ENCODE measurements at places on chromosomes 4 and X. TPM values are rescaled to one million over a fixed set of nuclear protein-coding genes. Genes with fewer than 3 reads are reported as not detected.
A peak's percentile ranks its signal among the peaks of the same experiment; 100 is the strongest.

The C4orf46 gene
- 12.7 TPM for total RNA-seq

The PRDM8 gene
- 9.5 TPM for total RNA-seq

The SYN1 gene
- total RNA-seq: 1.00 TPM

The LUZP4 gene
- not detected for total RNA-seq

The MAGEE2 gene
- not detected for total RNA-seq

The KLF8 gene
- 2.9 TPM for total RNA-seq

The CPXCR1 gene
- total RNA-seq: not detected

The MFAP3L gene
- total RNA-seq: 1.6 TPM

GRCh38 chr4:95625020-95625419 is 76.2 kb upstream of the UNC5C start:
- H3K4me3 ChIP-seq: no peak overlapping the region
- no peaks in the 10 kb centered on the region for H3K27me3 ChIP-seq
- no peak overlapping the region for H3K27ac ChIP-seq
- no peak for DNase-seq
- H3K4me1 ChIP-seq: no peaks in the 10 kb centered on the region
- no peaks in the 10 kb centered on the region for H3K36me3 ChIP-seq

DNA sequence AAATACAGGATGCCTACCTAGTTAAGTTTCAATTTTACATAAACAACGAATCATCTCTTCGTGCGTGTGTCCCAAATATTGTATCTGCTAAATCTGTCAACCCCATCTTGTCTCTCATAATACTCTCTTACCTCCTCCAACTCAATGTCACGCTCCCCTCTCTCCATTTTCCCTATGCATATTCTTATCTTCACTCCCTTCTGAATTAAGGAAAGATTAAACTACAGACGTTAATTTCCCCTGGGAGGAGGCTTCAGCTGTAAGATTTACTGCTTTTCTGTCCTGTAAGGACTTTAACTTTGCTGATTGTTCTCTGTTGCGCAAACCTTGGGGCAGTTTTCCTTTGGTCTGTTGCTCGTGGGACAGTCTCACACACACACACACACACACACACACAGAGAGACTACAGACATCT is 455 bp upstream of the ABCB7 start:
- peak overlapping the region; percentile 93 for H3K27ac ChIP-seq
- H3K4me1 ChIP-seq: peaks cover 20% of the 10 kb centered on the region
- DNase-seq: no peak

GRCh38 chr4:61805227-61805626 is 605.1 kb downstream of the ADGRL3 start:
- no peak overlapping the region for H3K27ac ChIP-seq
- no peak for DNase-seq
- H3K4me3 ChIP-seq: no peak overlapping the region
- H3K4me1 ChIP-seq: no peaks in the 10 kb centered on the region
- H3K27me3 ChIP-seq: no peaks in the 10 kb centered on the region

GRCh38 chrX:7146703-7147412 is 654 bp upstream of the STS start:
- H3K27me3 ChIP-seq: no peaks in the 10 kb centered on the region
- no peaks in the 10 kb centered on the region for H3K36me3 ChIP-seq
- no peak for DNase-seq
- H3K27ac ChIP-seq: peak overlapping the region; percentile 82

GRCh38 chrX:50812995-50813842 is 775 bp downstream of the SHROOM4 start:
- H3K36me3 ChIP-seq: no peaks in the 10 kb centered on the region
- peaks cover 34% of the 10 kb centered on the region for H3K27me3 ChIP-seq
- no peak overlapping the region for H3K4me3 ChIP-seq

GRCh38 chr4:9987749-9988362 is 33.4 kb downstream of the SLC2A9 start:
- no peak for DNase-seq
- H3K4me1 ChIP-seq: no peaks in the 10 kb centered on the region
- H3K27ac ChIP-seq: no peak overlapping the region
- H3K4me3 ChIP-seq: no peak overlapping the region
- no peaks in the 10 kb centered on the region for H3K27me3 ChIP-seq

GRCh38 chr4:47718696-47719095 is 119.2 kb downstream of the CORIN start:
- H3K27me3 ChIP-seq: peaks cover 52% of the 10 kb centered on the region
- no peaks in the 10 kb centered on the region for H3K36me3 ChIP-seq
- no peak overlapping the region for H3K4me3 ChIP-seq
- H3K27ac ChIP-seq: no peak overlapping the region

DNA sequence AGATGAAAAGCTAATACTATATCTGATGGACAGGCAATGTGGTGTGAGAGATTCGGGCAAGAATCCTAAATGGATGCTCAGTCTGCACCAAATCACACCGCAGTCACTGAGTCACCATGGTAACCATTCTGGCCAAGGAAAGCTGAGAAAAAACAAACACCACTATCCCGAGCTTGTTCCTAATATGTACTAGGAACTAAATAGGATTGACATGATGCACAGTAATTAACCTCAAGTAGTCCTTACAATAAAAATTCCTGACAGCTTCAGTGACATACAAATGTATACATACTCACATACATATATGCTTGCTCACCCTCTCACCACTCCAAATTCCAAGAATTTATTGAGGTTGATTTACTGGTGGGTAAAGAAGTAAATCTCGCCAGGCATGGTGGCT is 1.1 kb upstream of the RAB40A start:
- no peaks in the 10 kb centered on the region for H3K36me3 ChIP-seq
- no peak for DNase-seq
- no peaks in the 10 kb centered on the region for H3K27me3 ChIP-seq
- no peak overlapping the region for H3K4me3 ChIP-seq

DNA sequence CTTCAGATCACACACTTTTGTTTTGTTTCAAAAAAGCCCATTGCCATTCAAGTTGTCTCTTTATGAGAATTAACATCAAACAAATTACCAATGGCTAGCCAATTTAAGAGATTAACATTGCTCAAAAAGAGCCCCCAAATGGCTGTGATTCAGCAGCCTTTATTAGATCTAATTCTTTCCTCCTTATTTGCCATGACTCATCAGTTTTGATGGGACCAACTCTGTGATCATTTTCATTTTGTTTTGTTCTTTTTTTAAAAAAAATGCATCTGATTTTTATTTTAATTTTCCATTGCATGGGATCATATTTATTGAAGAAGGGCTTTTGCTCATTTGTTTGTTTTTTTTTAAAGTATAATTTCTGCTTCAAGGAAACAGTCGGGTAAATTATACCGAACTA is 161.6 kb upstream of the FRMPD4 start:
- no peaks in the 10 kb centered on the region for H3K36me3 ChIP-seq
- no peak for DNase-seq
- no peak overlapping the region for H3K27ac ChIP-seq
- no peaks in the 10 kb centered on the region for H3K4me1 ChIP-seq

GRCh38 chr4:51849430-51849829 is 6.5 kb downstream of the DCUN1D4 start:
- H3K36me3 ChIP-seq: peaks cover 3% of the 10 kb centered on the region
- H3K27ac ChIP-seq: no peak overlapping the region
- peaks cover 22% of the 10 kb centered on the region for H3K4me1 ChIP-seq
- H3K27me3 ChIP-seq: no peaks in the 10 kb centered on the region
- no peak overlapping the region for H3K4me3 ChIP-seq

- H3K4me3 ChIP-seq: no peak overlapping the region
- no peak overlapping the region for H3K27ac ChIP-seq
- DNase-seq: no peak
- H3K4me1 ChIP-seq: no peaks in the 10 kb centered on the region
Observed at GRCh38 chr4:111793433-111794091, 351.7 kb upstream of the FAM241A start.

DNA sequence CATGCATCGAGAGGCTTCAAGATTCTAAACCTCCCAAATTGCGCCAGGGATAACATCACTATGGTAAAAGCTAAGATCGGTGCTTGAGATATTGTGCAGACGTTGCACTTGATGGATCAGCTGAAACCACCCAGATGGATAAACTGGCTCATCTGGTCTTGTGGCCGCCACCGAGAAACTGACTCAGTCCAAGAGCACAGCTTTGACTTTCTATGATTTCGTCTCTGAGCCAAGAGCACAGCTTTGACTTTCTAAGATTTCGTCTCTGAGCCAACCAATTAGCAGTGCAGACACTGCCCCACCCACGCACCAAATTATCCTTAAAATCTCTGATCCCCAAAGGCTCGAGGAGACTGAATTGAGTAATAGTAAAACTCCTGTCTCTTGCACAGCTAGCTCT is 687.2 kb downstream of the FAM133A start:
- H3K4me3 ChIP-seq: no peak overlapping the region
- no peaks in the 10 kb centered on the region for H3K4me1 ChIP-seq
- DNase-seq: no peak
- H3K36me3 ChIP-seq: no peaks in the 10 kb centered on the region

DNA sequence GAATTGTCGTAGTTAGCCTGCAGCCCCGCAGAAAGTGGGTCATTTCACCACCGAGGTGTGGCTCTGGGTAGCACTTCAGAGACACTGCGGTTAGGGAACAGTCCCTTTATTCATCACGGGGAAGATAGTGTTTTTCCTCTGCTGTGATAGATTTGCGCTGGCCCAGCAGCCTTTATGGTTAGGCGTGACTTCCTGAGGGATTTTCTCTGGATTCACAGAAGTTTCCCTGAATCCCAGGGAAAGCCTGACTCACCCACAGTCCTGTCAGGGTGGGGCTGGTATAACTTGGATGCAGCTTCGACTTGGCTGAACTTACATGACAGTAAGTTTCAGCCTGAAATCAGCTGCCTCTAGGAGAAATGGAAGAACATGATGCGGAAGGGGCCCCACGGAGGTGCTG is 196.3 kb upstream of the HHIP start:
- no peaks in the 10 kb centered on the region for H3K4me1 ChIP-seq
- no peaks in the 10 kb centered on the region for H3K27me3 ChIP-seq
- H3K36me3 ChIP-seq: no peaks in the 10 kb centered on the region
- no peak overlapping the region for H3K4me3 ChIP-seq
- DNase-seq: no peak

DNA sequence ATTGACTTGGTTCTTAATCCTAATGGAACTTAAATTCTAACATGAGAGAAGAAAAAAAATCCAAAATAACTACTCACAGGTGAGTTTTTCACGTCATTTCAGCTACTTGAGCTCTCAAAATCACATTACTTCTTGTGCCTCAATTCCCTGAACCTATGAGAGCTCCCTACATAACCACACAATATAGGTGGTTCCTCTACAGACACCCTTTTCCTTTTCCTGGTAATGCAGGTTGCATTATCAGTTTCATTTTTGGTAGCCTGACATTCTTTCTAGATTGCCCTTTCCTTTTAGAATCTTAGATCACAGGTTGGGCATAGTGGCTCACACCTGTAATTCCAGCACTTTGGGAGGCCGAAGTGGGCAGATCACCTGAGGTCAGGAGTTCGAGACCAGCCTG is 4.3 kb downstream of the GPR34 start:
- H3K27me3 ChIP-seq: no peaks in the 10 kb centered on the region
- DNase-seq: no peak
- H3K36me3 ChIP-seq: peaks cover 23% of the 10 kb centered on the region
- peak overlapping the region; percentile 85 for H3K27ac ChIP-seq
- peak overlapping the region; percentile 61 for H3K4me3 ChIP-seq

GRCh38 chr4:1410491-1411325 is 4.5 kb upstream of the NKX1-1 start:
- no peak overlapping the region for H3K4me3 ChIP-seq
- peak; percentile 86 for DNase-seq
- H3K36me3 ChIP-seq: no peaks in the 10 kb centered on the region
- H3K27me3 ChIP-seq: peaks cover 38% of the 10 kb centered on the region

DNA sequence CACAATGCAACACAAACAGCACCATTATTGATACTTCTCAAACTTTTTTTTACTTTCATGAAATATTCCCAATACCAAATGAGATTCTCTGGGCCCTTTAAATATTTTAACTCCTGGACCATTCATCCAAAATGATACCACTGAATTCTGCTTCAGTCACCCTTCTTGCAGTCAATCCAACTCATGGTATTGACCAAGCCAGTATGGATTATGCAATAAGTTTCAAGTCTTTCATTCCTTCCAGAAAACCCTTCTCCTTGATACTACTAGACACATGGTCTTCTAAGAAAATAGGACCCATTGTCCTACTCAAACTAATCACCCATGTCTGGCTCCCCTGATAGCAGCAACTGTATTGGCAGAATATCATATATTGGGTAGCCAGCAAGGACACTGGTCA is 23.0 kb downstream of the ZNF721 start:
- H3K4me1 ChIP-seq: peaks cover 20% of the 10 kb centered on the region
- peaks cover 50% of the 10 kb centered on the region for H3K36me3 ChIP-seq
- H3K27ac ChIP-seq: no peak overlapping the region

DNA sequence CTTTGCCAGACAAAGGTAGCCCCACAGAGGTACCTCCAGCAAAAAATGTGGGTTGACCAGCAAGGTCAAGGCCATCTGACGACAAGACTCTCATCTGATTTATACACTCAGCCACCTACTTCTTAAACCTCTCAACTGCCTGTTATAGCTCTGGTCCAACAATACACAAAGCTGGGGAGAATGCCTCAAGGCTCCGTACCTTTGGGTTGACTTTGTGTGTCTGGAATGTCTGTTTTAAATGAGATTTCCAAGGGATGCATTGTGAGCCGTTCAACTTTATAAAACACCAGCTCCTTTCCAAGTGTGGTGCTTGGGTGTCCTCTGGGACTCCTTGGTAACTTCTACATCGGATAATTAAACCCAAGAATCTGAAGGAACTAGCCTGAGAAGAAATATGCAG is 167.0 kb upstream of the RPL34 start:
- peaks cover 8% of the 10 kb centered on the region for H3K4me1 ChIP-seq
- H3K27me3 ChIP-seq: peaks cover 4% of the 10 kb centered on the region
- no peak for DNase-seq

- H3K4me3 ChIP-seq: no peak overlapping the region
- H3K27ac ChIP-seq: no peak overlapping the region
- peaks cover 3% of the 10 kb centered on the region for H3K4me1 ChIP-seq
- peak; percentile 22 for DNase-seq
Observed at GRCh38 chr4:20253283-20253734, 1.6 kb downstream of the SLIT2 start.

DNA sequence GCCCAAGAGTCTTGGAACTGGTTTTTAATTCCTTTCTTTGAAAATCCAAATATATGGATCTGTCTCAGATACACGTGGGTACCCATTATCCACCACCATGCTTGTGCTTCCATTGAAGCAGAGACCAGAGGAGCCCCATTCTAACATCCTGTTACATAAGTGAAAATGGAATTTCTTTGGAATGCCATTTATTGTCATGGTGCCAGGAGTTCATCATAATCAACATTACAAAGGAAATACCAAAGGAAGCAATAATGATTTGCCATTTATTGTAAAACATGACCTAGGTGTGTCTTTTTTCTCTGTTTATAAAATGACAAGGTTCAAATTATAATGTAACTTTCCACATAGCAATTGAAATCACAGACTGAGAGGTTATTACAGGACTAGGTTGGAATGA is 61.7 kb downstream of the PALLD start:
- no peak overlapping the region for H3K27ac ChIP-seq
- H3K4me3 ChIP-seq: no peak overlapping the region
- H3K27me3 ChIP-seq: peaks cover 24% of the 10 kb centered on the region
- no peak for DNase-seq

DNA sequence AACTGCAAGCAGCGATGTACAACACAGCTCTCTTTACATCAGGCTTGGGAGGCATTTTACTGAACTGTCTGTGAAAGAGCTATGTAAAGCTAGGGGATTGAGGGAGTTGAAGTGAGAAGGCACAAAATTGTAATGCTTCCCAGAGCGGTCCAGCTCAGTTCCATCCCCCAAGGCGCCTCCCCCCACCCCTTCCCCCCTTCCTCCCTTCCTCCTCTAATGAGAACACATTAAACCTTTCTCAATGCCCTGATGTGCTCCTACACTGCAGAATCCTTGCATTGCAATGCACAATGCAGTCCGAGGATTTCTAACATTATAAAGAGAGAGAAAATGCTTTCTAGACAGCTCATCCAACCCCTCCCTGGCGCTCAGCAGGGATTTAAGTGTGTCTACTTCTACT is 73.9 kb downstream of the CXXC4 start:
- H3K27ac ChIP-seq: no peak overlapping the region
- H3K27me3 ChIP-seq: no peaks in the 10 kb centered on the region
- H3K36me3 ChIP-seq: no peaks in the 10 kb centered on the region
- H3K4me1 ChIP-seq: no peaks in the 10 kb centered on the region
- no peak for DNase-seq
- no peak overlapping the region for H3K4me3 ChIP-seq
